ENCODE measurements at places on chromosomes 2 and 18.

DNA sequence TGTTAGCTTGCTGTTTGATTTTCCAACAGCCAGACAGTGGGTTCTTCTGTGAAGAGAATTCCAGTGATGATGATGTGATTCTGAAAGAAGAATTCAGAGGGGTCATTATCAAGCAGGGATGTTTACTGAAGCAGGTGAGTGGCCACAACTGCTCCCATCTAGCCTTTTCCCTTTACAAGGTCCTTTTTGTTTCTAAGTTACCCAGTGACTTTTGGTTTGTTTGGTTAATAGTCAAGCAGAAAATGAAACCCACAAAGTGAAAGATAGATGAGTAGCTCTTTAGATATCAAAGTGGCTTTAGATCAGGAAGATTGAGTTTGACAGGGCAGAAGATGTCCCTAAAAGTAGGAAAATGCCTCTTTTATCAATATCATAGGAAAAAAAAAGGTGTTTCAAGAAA is 23.3 kb downstream of the PLEK start:
- no peak for DNase-seq

DNA sequence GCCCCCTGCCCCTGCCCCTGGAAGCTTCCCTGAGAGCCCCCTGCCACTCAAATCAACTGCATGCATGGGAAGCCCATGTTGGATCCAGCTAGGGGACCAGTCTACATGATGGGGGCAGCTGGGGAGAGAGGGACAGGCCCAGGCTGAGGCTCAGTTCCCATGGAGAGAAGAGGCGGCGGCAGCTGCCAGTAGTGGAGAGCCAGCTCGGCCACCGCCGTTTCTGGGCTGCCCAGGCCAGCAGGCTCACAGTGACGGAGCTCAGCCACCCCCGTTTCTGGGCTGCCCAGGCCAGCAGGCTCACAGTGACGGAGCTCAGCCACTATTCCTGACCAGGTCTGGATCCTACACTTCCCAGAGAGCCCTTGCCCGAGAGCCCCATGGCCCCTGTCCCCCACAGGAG is 3.6 kb downstream of the MAB21L4 start:
- no peak for DNase-seq

DNA sequence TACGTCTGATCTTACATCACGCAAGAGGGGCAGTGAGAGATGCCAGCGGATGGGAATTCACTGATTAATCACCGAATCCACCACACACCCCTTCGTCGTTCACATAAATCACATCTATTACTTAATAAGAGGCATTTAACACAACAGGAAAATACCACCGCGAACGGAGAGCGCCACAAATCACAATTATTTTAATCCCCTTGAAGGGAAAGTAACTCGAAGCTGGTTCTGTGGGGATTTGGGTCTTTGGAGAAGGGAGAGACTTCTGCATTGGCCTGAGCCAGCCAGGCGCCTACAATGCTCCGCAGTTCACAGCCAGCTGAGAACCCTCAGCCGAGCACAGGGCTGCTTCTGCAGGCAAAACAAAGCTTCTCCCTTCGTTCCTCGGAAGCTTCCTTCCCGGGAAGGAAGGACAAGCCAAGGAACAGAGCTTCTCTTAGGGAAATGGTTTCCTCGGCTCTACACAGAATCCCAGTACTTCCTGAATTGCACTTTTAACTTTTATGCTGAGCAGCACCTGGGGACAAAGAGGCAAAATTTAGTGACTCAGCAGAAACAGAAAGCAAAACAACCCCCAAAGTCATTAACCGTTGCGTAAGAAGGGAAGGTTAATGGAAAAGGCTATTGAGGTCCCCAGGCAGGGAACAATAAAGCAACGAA is at the start of gene LRP1B:
LRP1B (minus strand) TSS at position 7 of the 660 bp plus-strand sequence. CDS start 287 bp downstream, outside the sequence.
- DNase-seq = no peak

- DNase-seq = no peak
These were observed 1045.3 kb downstream of the TSN start for GRCh38 chr2:122800781-122801180.

GRCh38 chr2:40403233-40403836 is 48.6 kb downstream of the SLC8A1 start:
- no peak for DNase-seq

Data from hepatic stellate cell (primary cell).